Stimulated activated CD8-positive, alpha-beta memory T cell treated with anti-CD3 and anti-CD28 coated beads, Interleukin-2, amount 100 ng/mL, for 1 hour (primary cell): ENCODE measurements at places on chromosomes 5 and 9.
A peak's percentile ranks its signal among the peaks of the same experiment; 100 is the strongest.

DNA sequence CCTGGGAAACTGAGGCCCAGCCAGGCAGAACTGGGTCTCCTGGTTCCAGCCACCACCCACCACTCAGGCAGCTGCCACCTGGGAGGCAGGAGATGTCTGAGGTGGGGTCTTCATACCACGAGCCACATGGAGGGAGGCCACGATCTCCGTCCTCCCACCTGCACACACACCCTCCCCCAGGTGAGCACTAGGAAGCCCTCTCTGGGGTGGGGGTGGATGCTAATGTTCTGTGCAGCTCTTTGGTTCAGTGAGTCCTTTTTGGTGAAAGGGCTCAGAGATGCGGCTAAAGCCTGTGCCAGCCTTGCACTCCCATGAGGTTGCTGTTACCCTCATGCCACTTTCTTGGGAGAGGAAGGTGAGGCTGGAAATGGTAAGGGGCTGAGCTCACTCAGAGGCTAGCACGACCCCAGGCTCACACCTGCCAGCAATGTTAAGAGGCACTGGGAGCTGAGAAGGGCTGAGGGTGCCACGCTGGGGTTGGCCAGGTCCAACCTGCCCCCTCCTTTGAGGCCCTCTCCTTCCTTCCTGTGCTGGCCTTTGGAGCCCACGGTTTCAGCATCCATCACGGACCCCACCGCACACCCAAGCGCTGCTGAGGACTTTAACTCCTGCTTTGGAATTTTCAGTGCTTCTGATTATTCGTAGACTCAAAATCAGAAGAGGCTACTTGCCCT is 26.6 kb upstream of the OBP2B start:
- DNase-seq, result no peak

DNA sequence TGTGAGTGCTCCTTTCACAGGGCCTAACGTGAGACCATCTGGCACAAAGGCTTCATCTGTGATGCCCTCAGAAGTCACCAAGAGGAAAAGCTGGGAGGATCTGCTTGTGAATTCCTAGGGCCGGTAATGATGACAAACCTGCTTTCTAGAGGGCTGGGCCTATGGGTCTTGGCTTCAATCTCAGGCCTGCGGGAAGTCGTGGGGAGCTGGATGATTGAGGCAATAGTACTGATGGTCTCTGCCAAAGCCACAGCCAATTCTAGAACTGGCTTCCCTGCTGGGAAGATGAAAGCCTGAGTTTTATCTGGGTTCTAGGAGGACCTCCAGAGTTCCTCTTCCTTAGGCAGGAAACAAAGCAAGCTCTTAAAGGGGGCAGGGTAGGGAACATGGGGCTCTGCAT is 102.7 kb downstream of the TMEM215 start:
- no peak for DNase-seq

GRCh38 chr9:75414371-75415160 is 326.3 kb downstream of the OSTF1 start:
- no peak for DNase-seq

DNA sequence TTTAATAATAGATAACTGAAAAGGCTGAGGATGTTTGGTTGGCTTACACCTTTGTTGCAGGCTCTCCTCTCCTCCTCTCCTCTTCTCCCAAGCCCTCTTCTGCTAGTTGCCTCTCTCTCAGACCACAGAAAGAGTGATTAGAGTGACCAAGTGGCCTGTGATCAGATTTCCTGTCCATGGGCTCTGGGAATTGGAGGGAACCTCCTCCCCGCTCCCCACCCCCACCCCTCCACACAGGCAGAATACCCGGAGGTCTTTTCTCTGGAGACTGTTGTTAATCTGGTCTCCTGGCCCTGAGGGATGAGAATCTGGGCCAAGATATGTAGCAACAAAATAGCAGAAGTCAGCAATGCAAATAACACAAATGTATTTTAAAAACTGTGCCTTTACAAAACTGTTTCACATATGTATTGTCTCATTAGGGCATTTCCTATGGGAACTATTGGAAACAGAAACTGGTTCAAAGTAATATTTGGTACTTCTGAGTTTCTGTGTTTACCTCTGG is 361.3 kb downstream of the NR2F1-AS1 start:
- DNase-seq, result no peak

DNA sequence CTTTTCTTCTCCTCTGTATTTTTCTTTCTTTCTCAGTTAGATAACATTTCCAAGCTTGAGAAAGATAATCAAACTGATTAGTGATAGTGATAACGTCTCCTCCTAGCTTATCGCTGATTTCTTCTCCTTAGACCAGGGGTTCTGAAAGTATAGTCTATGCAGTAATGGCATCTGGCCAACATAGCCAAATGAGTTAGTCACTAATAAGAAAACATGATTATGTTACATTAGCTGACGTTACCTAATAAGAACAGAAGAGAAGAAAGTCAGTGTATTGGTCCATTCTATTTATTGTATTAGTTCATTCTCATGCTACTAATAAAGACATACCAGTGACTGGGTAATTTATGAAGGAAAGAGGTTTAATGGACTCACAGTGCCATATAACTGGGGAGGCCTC is 111.2 kb downstream of the STRBP start:
- no peak for DNase-seq

GRCh38 chr9:115766370-115766955 is 387.1 kb upstream of the PAPPA start:
- no peak for DNase-seq

GRCh38 chr5:111993242-111993641 is 236.2 kb upstream of the NREP start:
- DNase-seq, result no peak

- no peak for DNase-seq
Observed at GRCh38 chr9:120966013-120966369, 39.4 kb upstream of the TRAF1 start.

- no peak for DNase-seq
Observed at GRCh38 chr9:136710543-136710942, 1.8 kb upstream of the DIPK1B start.

- DNase-seq, result peak; percentile 25
Observed at GRCh38 chr5:65076251-65076869, 307.6 kb downstream of the CWC27 start.
